A549 treated with GW870086 at 1 μM for 4 hours (cell line): ENCODE measurements at places on chromosomes 12 and 14. TPM values are rescaled to one million over a fixed set of nuclear protein-coding genes. Genes with fewer than 3 reads are reported as not detected.

NUP107 gene
- total RNA-seq = 56.0 to 73.2 TPM (median 65.5 TPM) in 5 replicates

RERG gene
- total RNA-seq = 0.09 to 0.20 TPM (median 0.13 TPM) in 5 replicates

ENDOU gene
- total RNA-seq = not detected in 5 replicates

MORN3 gene
- total RNA-seq = 0.10 to 0.35 TPM (median 0.21 TPM) in 5 replicates

AQP6 gene
- total RNA-seq = not detected in 5 replicates

DPF3 gene
- total RNA-seq = 0.05 to 0.30 TPM (median 0.15 TPM) in 4 of 5 replicates, not detected in the other

P2RX2 gene
- total RNA-seq = 0.12 TPM in 1 of 5 replicates, not detected in the others

DHRS2 gene
- total RNA-seq = 4.8 to 9.2 TPM (median 6.1 TPM) in 5 replicates

KERA gene
- not detected in 5 replicates for total RNA-seq

HSPB8 gene
- total RNA-seq = 15.4 to 26.7 TPM (median 20.2 TPM) in 5 replicates

OR4K13 gene
- total RNA-seq = not detected in 5 replicates

KIF26A gene
- 2.3 to 3.8 TPM (median 3.4 TPM) in 5 replicates for total RNA-seq

LBHD2 gene
- not detected in 5 replicates for total RNA-seq

KRT2 gene
- total RNA-seq = not detected in 5 replicates

ISM2 gene
- 0.21 to 0.39 TPM (median 0.32 TPM) in 5 replicates for total RNA-seq

C3AR1 gene
- not detected in 5 replicates for total RNA-seq

NOVA1 gene
- 3.7 to 5.3 TPM (median 4.0 TPM) in 5 replicates for total RNA-seq

BDKRB1 gene
- 0.38 to 0.79 TPM (median 0.48 TPM) in 5 replicates for total RNA-seq

MGAT4C gene
- 0.06 TPM in 2 of 5 replicates, not detected in the others for total RNA-seq

RND1 gene
- 4.3 to 9.8 TPM (median 8.0 TPM) in 5 replicates for total RNA-seq

GPR84 gene
- not detected in 5 replicates for total RNA-seq

GDF3 gene
- total RNA-seq = not detected in 5 replicates

SMOC1 gene
- total RNA-seq = 14.6 to 20.9 TPM (median 17.7 TPM) in 5 replicates

IFNG-AS1 gene
- not detected in 5 replicates for total RNA-seq

ZFHX2 gene
- total RNA-seq = 0.63 to 1.4 TPM (median 0.75 TPM) in 5 replicates

LRTM2 gene
- total RNA-seq = 0.03 to 0.05 TPM in 2 of 5 replicates, not detected in the others

RTL1 gene
- 0.19 to 0.30 TPM (median 0.24 TPM) in 5 replicates for total RNA-seq

NAV3 gene
- total RNA-seq = 4.3 to 12.1 TPM (median 9.2 TPM) in 5 replicates

CLEC14A gene
- total RNA-seq = not detected in 5 replicates

RHOF gene
- total RNA-seq = 92.2 to 117 TPM (median 113 TPM) in 5 replicates

LRIG3 gene
- 3.4 to 5.0 TPM (median 4.6 TPM) in 5 replicates for total RNA-seq

KCNJ8 gene
- total RNA-seq = 0.15 to 0.44 TPM (median 0.31 TPM) in 5 replicates
